Fibroblast of skin of abdomen (primary cell): ENCODE measurements at places on chromosomes 6 and 20.

DNA sequence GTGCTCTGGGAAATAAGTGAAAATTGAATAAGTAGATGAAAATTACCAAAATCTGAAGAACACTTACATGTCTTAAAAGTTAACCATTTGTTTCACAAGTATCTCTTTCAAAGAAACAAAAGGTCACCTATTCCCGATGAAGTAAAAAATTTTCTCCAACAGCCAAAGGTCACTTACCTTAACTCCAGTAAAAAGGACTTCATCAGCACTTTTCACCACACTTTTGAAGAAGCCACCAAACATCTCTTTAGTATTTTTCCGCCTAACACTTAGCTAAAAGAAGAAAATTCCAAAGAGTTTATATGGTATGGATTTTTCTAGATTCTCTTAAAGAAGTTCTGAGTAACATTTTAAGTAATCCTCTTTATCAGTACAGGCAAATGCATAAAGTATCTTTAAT lies 17.3 kb downstream of the SNX5 start:
- no peak for DNase-seq

DNA sequence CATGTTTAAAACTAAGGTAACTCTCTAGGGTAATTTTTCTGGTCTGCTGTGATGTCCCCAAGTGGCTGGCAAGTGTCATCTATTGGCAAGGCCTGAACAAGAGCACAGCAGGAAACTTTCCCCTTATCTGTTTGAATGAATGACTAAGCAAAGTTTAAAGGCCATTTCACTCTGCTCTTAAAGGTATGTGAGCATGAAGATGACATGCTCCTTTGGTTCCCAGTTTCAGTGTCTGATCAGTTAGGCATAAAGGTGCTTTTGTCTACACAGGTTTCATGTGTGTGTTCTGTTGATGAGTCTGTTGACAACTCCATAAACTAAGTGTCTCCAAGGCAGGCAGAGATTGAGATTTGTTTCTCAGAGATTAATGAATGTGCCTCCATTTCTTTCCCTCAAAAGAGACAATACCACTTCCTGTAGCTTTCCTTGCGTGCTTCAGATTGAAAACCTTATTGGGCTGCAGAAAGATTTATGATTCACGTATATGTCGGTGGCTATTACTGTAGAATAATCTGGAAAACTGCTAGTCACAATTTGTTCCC lies 83.9 kb downstream of the MAP3K7 start:
- no peak for DNase-seq

DNA sequence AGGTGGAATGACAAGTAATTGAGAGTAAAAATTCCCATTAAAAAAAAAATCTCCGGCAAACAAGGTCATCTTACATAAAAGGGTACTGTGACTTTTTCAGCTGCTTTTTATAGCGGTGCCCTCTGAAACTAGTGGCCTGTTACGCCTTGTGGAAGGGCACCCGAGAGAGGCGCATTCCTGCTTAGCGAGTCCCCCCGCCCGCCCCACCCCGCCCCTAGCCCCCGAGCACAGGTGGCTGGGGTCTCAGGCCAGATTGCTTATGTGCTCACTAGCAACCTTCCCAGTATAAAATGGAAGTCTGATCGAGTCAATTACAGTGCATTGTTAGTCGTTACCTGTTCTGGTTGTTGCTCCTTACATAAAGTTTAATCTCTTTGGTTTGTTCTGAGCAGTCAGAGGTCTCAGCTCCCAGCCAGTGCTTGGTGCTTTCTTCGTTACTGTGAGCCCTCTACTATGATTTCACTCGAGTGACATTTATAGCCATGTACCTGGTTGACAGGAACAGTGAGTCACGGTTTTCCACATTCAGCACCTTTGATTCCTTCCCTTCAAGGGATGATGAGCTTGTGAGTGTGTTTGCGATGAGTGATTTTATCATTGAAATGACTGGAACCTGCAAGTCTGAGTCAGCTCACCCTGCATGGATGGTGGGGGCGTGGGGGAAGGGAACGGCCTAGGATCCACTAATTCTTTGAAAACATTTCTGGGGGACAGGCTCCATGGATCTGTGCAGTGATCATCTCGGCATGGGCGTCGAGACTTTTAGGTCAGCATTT lies 47.6 kb downstream of the ZDHHC14 start:
- no peak for DNase-seq

GRCh38 chr6:36622901-36623546 lies 28.9 kb downstream of the SRSF3 start:
- no peak for DNase-seq

GRCh38 chr6:5178806-5179205 lies 81.9 kb downstream of the LYRM4 start:
- DNase-seq, result no peak

DNA sequence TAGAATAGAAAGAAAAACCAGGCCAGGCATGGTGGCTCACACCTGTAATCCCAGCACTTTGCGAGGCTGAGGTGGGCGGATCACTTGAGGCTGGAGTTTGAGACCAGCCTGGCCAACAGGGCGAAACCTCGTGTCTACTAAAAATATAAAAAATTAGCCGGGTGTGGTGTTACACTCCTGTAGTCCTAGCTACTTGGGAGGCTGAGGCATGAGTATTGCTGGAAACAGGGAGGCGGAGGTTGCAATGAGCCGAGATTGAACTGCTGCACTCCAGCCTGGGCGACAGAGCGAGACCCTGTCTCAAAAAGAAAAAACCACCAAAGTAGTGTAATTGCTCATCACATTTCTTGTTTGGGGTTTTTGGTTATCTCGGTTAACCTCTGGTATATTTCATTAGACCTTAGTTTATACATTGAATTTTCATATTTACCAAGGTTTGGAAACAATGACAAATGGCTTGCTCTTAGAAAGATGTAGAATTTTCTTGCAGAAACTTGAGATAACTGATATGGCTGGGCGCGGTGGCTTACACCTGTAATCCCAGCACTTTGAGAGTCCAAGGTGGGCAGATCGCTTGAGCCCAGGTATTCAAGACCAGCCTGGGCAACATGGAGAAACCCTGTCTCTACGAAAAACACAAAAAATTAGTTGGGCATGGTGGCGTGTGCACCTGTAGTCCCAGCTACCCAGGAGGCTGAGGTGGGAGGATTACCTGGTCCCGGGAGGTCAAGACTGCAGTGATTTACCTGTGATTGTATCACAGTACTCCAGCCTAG lies 14.2 kb downstream of the ITCH start:
- DNase-seq, result no peak

GRCh38 chr20:51353491-51353890 lies 189.0 kb downstream of the NFATC2 start:
- no peak for DNase-seq

DNA sequence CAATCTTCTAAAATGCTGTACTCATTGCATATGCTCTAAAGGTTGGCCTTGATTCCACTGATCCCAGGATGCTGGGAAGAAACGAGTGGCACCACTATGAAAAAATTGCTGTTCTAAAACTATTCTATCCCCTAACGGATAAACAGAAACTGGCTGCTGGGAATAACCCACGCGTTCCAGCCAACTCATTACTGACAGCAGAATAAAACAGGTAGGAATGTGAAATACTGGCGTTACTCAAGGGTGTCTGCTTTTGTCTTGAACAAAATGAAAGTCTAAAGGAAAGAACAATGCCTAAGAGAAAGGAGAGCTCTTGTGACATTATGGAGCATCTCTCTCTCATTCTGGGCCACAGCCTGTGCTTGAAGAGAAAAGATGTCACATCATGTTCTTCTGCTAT lies 26.1 kb downstream of the GPR63 start:
- DNase-seq, result no peak

DNA sequence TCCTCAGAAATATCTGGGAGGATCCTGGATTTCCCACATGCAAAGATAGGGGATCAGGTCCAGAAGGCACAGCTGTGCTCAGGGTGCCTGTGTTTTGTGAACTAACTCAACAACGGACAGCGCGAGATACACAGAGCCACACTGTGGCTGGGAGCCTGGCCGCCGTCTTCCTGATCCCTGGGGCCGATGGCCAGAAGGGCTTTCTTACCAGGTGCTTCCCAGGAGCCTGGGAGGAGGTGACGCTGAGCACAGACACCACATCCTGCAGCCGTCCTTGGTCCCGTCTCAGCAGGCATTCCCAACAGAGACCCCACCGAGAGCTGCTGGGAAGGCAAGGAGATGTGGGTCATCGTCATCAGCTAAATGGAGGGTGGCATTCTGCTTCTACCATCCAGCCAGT lies 144.6 kb upstream of the AFDN start:
- no peak for DNase-seq

DNA sequence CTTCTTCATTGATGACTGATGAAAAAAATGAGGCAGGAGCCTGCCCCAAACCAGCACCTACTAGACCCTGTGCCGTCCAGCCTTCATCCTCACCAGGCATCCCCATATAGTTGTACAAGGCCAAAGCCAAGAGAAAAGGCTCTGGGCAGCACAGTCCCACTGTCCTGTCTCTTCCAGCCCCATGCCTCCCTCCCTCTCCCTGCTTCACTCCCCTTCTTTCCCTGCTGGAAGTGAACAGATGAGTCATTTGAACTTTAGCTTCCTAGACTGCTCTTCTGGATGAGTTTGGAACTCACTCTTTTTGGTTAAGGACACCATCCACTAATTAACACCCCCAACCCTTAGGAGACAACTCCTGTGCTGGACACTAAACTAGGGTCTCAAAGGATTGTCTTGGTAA lies 235.2 kb downstream of the LRFN2 start:
- peak; percentile 34 for DNase-seq

DNA sequence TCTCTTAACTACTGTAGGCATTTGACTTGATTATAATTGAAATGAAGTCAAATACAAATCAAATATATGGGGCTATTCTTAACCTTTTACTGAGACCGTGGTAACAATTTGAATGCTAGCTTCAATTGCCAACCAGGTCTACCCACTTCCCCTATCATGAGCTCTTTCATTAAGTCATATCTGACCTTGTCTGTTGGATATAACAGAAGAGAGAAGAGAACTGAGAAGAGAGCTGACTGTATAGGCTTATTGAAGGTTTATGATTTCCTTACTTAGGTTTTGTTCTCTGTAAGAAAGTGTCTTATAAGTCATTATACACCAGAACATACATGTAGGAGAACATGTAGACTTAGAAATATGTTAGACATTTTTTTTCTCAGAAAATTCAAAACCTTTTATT lies 549.4 kb downstream of the COL12A1 start:
- DNase-seq, result no peak
